ENCODE measurements at places on chromosomes 6 and 20. TPM values are rescaled to one million over a fixed set of nuclear protein-coding genes. Genes with fewer than 3 reads are reported as not detected.

ULBP1 gene
- total RNA-seq = 1.00 TPM

HLA-DPB1 gene
- not detected for total RNA-seq

ZBP1 gene
- 0.03 TPM for total RNA-seq

PHACTR1 gene
- 0.11 TPM for total RNA-seq

ZNF311 gene
- total RNA-seq = 0.12 TPM

PPP1R16B gene
- 0.15 TPM for total RNA-seq

HLA-DRB1 gene
- total RNA-seq = not detected

IL17F gene
- total RNA-seq = not detected

PDYN gene
- total RNA-seq = not detected

STK38 gene
- total RNA-seq = 15.3 TPM

GRIK2 gene
- total RNA-seq = 0.46 TPM

VSX1 gene
- 0.93 TPM for total RNA-seq

SH3BGRL2 gene
- total RNA-seq = 0.32 TPM
